ENCODE measurements at places on chromosomes 6 and 20.

DNA sequence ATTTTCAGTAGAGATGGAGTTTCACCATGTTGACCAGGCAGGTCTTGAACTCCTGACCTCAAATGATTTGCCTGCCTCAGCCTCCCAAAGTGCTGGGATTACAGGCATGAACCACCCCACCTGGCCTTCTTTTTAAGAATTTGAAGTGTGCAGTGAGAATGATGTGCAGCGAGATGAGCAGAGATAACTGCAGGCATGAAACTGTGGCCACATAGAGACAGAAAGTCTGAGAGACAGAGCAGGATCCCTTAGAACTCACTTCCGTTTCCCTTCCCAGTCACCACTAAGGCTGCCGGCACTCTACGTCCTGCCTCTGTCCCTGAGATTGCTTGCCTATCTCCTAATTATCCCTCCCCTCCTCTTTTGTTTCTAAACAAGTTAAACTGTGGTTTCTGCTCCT lies 27.2 kb downstream of the IL22RA2 start:
- DNase-seq: no peak

DNA sequence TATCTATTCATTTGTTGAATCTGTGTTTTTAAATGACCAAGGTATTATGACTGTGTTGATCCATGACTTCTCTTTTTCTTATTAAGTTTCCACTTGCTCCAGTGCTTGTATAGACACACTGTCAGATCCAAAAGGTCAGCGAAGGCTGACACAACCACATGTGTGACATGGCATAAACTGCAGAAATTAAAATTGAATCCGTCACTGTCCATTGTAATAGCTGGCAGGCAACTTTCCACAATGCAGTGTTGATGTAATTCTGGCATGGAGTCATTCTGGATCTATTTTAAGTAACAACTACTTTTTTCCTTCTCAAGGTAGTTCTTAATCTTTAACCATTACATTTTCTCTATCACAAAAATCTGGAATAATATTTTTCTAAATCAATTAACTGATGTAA lies 145.3 kb downstream of the AIG1 start:
- DNase-seq: no peak

GRCh38 chr20:25622450-25623224 lies 1.2 kb downstream of the NANP start:
- no peak for DNase-seq

GRCh38 chr6:33324125-33324524 lies 6.6 kb upstream of the ZBTB22 start:
- DNase-seq: no peak

- DNase-seq: no peak
Measured at GRCh38 chr6:52403086-52403485, 17.1 kb upstream of the EFHC1 start.

DNA sequence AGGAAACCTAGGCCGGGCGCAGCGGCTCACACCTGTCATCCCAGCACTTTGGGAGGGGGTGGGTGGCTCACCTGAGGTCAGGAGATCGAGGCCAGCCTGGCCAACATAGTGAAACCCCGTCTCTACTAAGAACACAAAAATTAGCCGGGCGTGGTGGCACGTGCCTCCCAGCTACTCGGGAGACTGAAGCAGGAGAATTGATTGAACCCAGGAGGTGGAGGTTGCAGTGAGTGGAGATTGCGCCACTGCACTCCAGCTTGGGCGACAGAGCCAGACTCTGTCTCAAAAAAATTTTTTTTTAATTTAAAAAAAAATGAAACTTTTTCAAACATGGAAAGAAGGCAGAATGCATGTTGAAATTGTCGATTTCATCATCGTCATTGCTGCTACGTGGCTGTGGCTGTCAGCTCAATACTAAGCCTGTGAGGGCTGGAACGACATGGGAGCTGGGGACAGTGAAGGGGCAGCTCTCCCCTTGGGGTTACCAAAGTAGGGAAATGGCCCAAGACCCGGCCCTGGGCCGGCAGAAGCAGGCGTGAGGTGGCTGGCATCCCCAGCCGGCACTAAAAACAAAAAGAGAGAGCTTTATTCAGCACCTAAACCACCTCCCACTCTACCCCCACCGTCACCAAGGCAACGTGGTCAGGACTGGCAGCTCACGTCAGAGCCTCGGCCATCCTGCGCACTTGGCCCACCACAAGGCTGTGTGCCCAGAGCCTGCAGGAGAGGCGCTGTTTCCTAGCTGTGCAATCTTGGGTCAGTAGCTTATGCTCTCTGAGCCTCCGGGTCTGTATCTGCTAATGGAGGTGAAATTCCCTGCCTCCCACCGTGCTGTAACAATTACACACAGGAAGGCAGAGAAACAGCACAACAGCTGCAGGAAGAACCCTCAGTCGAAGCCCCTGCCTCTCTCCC lies 30.8 kb downstream of the AGPAT4 start:
- no peak for DNase-seq

DNA sequence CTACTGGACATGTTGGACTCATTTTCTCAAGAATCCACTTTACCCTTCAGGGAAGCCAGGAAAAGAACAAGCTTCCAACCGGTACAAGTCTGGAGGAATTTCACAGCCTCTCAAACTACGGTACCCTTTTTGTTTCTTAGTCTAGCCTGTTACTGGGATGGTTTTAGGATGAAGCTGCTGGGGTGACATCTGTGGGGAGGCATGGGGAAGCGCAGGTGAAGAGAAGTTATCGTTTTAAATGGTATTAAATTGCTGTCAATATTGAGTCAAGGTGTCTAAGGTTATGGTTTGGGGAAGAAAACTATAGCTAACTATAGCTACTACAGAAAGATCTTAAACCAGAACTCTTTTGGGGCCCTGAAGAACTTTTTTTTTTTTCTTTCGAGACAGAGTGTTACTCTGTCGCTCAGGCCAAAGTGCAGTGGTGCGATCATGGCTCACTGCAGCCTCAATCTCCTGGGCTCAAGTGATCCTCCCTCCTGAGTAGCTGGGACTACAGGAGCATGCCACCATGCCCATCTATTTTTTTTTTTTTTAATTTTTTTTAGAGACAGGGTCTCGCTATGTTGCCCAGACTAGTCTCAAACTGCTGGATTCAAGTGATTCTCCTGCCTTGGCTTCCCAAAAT lies 128.7 kb downstream of the RIN2 start:
- no peak for DNase-seq

Measured in stimulated activated CD4-positive, alpha-beta T cell treated with anti-CD3 and anti-CD28 coated beads, Interleukin-4, amount 100 ng/mL, for 24 hours (primary cell).